Stimulated activated CD8-positive, alpha-beta memory T cell treated with anti-CD3 and anti-CD28 coated beads, Interleukin-4, amount 100 ng/mL, for 1 hour (primary cell): ENCODE measurements at places on chromosomes 4 and X.
A peak's percentile ranks its signal among the peaks of the same experiment; 100 is the strongest.

DNA sequence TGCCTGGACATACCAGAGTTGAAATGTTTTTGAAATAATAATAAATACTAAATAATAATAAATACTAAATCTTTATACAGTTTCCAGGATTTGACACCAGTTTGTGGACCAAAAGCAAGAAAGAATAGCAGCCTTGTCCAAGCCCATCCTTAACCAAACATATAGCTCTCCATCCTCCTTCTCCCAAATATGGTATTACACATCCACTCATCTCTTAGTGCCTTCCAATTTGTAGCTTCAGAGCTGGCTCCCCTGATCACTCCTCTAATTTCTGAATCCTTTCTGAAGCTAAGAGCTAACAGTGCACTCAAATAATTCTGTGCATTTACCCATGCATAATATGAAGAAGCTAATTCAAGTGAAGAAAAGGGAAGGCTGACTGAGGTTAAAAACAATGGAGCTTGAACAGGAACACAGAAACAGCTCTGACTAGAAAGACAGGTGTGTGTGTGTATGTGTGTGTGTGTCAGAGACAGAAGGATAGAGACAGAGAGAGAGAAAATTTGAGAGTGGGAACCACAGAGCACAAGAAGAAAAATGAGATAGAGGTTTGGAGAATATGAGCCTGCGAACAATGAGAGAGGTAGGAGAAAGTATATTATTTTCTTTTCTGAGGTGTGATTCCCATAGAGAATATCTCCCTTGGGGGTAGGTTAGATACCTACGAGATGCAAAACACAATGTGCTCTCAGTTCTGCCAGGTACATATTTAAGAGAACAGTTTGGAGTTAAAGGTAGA lies 123.5 kb downstream of the CAMK2D start:
- no peak for DNase-seq

GRCh38 chr4:69330345-69331047 lies 50.2 kb downstream of the UGT2B28 start:
- no peak for DNase-seq

DNA sequence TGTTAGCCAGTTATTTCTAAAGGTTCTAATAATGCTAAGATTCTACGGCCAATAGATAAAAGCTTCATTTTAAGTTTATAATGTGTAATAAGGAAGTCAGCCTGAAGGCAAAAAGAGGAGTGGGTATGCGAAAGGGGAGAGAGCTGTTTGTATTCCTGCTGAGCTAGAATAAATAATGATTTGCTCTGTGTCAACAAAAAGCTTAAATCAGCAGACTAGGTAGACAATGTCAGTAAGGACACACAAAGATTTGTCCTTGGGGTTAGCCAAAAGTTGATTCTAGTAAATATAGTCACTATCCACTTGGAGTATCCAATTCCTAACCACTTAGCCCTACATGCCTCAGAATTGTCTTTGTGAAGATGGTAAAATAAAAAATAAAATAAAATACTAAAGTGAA lies 90.3 kb upstream of the GRIA3 start:
- DNase-seq: no peak

- DNase-seq: peak; percentile 37
Measured at GRCh38 chr4:140151699-140152012, 2.3 kb downstream of the MAML3 start.

DNA sequence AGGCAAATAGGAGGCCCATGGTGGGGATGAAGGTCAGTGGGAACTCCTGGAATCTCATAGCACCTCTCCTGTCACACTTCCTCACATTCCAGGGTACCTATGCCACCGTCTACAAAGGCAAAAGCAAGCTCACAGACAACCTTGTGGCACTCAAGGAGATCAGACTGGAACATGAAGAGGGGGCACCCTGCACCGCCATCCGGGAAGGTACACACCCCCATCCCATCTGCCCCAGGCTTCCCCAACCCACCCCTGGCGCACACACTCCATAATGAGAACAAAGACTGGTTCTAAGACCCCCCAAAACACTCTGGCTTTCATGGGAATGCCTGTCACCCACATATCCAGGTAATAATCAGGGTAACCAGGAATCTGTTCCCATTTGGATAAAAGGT lies 6.4 kb downstream of the CDK16 start:
- DNase-seq: no peak

DNA sequence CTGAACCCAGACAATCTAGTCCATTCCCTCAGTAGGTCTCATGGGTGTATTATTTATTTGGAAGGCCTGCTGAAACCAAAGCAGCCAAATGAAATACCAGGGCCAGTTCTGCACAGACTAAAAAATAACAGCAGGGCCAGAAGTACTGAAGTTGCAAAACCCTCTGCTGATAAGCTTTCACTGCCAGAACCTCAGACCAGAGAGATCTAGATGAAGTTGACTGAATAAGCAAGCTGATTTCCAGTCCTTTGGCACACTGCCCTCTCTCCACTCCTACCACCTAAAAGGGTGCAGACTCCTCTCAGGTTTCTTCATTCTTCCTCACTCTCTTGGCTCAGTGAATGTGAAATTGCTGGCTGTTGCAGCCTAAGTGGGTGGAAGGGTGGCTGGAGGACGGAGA lies 276.7 kb upstream of the KLF3 start:
- no peak for DNase-seq

GRCh38 chr4:149835280-149835679 lies 19.6 kb upstream of the IQCM start:
- DNase-seq: no peak

- no peak for DNase-seq
Measured at GRCh38 chr4:148240241-148240640, 202.0 kb downstream of the NR3C2 start.

DNA sequence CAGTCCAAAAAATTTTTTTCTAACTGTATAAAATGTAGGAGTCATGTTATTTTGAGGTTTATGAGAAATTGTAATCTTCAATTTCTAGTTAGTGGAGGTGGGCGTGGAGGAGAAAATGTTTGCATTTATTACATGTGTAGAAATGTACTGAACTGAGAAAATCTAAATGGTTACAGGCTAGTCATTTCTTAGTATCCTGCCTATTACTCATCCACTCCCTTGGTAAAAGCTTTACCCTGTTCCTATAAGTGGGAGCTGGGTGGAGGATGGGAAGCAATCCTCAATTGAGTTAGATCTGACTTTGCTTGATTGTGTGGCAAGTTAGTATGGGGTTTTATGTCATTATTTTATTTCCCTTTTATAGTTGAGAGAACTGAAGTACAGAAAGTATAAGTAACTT lies 73.8 kb downstream of the POLA1 start:
- no peak for DNase-seq

DNA sequence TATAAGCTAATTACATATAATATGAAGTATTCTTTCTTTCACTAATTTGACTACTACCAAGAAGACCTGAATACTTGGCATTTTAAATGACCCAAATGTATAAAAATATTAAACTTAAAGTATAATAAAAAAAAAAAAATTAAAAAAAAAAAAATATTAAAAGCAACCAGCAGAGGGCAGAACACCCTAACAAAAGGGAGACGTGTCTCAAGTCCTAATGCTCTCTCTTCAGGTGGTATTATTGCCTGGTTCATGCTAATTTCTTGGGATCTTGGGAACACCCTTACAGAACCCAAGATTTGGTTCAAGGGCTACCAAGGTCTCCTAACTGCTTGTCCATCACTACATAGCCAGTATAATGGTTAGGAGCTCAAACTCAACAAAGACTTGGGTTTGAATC lies 754.8 kb downstream of the RAB28 start:
- no peak for DNase-seq

DNA sequence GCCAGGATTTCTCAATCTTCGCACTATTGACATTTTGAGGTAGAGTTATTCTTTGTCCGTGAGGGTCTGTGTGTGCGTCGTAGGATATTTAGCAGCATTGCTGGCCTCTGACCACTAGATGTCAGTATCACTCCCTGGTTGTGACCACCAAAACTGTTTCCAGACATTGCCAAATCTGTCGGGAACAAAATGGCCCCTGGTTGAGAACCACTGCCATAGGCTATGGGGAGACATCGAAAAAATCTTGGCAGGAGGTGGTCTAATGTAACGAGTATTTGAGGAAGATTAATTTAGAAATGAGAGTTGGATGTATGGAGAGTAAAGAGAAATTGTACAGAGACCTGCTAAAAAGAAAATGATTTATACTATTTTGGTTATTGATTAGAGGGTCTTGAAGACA lies 108.4 kb downstream of the DOCK11 start:
- DNase-seq: no peak

DNA sequence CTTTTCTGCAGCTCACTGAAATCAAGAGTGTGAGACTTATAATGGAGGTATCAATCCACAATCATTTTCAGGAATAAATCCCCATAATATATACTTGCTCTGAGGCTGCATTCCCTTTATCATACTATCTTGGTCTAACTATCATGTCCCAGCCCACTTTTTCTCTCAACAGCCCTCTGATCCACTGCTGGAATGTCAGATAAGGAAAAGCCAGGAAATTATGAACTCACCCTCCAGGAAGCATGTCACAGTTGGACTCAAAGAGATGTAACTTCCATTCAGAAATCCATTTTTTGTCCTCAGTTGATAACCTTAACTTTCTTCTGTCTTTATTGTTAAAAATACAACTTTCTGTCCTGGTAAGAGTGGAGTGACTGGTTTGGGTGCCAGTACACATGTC lies 144.9 kb downstream of the PCDH19 start:
- DNase-seq: no peak

DNA sequence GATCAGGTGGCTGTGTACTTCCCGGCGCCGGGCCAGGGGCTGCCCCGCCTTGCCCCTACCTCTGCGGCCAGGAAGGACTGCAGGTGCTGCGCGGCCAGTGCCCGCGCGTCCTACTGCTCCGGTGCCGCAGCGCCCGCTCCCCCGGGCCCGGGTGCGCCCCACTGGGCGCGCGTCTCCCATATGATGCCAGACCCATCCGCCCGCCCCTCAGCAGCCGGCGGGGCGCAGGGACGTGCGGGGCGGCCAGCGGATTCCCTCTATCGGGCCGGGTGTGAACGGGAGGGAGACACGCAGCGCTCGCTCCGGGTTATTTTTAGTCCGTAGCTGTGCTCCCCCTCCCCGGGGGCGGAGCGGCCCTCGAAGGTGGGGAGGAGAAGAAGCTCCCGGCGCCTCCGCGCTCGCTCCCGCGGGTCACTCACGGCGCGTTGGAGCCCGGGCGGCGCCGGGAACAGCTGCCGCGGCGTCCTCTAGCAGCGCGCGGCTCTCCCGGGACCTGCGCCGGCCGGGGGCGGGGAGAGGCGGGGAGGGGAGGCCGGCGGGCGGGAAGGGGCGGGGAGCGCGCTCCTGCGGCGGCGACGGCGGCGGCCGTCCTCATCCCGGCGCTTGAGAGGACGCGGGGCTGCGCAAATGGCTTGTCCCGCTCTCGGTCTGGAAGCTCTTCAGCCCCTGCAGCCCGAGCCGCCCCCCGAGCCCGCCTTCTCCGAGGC lies 103.6 kb downstream of the UCHL1 start:
- DNase-seq: no peak

- DNase-seq: no peak
Measured at GRCh38 chr4:24753519-24753918, 41.9 kb upstream of the SOD3 start.

- no peak for DNase-seq
Measured at GRCh38 chr4:133146574-133147241, 2.4 kb upstream of the PCDH10 start.

DNA sequence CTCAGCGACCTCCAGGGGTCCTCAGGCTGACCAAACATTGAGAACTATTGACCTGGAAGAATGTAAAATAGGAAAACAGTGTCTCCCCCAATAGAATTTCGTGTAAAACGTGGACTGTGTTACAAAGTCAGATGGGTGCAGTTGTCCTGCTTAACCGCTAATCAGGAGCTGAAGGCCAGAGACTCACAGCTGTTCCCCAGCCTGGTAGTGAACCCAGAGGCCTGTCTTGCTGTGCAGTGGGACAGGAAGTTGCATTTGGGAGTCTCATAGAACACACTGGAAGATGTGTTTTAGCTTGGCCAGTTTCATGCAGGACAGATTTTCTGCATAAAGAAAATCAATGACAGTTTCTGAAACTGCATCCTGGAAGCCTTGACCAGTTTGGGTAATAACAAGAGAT lies 151.5 kb downstream of the PTTG2 start:
- DNase-seq: no peak

GRCh38 chr4:32199639-32200038 lies 1479.5 kb downstream of the PCDH7 start:
- DNase-seq: no peak

DNA sequence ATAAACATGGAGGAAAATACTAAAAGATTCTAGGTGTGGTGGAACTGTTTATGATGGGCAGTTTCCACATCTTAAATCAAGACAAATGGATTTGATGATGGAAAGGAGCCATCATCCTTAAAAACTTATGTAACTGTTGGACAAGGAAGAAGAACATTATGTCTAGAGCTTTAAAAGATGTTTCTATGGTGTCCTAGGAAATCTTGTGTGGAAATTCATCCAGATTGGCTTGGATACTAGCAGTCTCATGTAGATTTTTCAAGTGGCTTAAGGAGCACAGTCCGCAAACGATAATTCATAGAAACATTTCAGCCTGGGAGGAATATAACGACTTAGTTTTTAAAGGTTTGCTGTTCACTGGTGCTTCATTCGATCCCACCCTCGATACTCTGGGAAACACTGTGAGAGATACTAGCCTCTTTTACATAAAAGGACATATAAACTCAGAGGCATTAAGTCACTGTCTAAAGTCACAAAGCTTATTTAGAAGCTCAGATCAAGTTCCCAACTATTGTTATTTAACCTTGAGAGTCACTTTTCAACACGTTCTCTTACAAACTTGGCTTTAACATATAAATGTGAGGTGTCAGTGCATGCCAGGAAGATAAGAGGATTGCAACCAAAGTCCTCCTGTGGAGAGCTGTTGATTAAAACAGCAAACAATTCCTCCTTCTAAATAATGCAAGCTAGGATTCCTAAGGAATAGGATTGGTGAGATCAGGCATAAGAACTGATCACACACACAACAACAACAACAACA lies 135.7 kb upstream of the SCML1 start:
- DNase-seq: no peak

DNA sequence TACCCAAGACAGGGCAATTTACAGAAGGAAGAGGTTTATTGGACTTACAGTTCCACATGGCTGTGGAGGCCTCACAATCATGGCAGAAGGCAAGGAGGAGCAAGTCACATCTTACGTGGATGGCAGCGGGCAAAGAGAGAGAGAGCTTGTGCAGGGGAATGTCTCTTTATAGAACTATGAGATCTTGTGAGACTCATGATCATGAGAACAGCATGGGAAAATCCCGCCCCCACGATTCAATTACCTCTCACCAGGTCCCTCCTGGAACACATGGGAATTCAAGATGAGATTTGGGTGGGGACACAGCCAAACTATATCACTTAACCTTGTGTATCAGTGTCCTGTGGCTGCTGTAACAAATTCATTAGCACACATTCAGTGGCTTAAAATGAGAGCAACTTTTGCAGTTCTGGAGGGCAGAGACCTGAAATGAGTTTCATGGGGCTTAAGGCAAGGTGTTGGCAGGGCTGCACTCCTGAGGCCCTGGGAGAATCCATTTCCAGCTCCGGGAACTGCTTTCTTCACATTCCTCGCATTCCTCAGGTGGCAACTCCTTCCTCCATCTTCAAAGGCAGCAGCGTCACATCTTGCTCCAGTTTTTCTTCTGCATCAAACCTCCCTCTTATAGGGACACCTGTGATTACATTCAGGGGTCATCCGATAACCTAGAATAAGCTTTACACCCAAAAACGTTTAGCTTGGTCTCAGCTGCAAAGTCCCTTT lies 22.3 kb upstream of the NSG1 start:
- no peak for DNase-seq
